ENCODE measurements at places on chromosomes 16 and 17.
A peak's percentile ranks its signal among the peaks of the same experiment; 100 is the strongest.

- DNase-seq: no peak
These were observed 162.0 kb upstream of the ZKSCAN2 start for GRCh38 chr16:25419681-25420080.

- no peak for DNase-seq
These were observed 169.9 kb downstream of the CYB561 start for GRCh38 chr17:63275971-63276745.

GRCh38 chr16:11001611-11002010 is 57.2 kb downstream of the CLEC16A start:
- no peak for DNase-seq

- no peak for DNase-seq
These were observed 24.1 kb downstream of the NOD2 start for GRCh38 chr16:50717494-50717893.

GRCh38 chr17:72950242-72950931 is 142.1 kb downstream of the SLC39A11 start:
- DNase-seq: no peak

DNA sequence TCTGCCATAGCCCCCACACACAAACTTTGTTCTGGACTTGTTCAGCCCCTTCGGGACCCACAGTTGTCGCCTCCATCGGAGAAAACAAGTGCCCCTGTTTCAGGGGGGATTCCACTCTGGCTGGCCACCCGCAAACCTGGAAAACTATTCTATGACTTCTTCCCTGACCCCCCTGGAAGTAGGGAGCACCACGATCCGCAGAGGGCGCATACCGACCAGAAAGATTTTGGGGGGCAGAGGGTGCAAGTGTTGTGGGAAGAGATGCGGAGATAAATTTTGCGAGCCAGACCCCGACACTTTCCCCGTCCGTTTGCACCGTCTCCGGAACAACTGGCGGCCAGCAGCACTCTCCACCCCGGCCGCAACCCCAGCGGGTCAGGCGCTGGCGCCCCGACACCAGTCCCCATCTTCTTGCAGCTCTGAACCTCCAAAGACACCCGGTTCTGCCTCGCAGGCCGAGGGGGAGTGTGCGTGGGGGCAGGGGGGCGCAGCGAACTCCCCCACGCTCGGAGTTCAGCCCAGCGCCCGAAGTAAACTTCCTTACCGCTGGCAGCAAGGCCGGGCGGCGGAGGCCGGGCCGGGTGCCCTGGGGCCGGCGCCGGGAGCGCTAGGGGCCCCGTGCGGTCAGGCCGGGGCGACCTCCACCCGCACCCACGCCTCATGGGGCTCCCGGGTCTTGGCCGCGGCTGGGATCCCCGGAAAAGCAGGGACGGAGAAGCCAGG is 744 bp downstream of the SALL1 start:
- no peak for DNase-seq

DNA sequence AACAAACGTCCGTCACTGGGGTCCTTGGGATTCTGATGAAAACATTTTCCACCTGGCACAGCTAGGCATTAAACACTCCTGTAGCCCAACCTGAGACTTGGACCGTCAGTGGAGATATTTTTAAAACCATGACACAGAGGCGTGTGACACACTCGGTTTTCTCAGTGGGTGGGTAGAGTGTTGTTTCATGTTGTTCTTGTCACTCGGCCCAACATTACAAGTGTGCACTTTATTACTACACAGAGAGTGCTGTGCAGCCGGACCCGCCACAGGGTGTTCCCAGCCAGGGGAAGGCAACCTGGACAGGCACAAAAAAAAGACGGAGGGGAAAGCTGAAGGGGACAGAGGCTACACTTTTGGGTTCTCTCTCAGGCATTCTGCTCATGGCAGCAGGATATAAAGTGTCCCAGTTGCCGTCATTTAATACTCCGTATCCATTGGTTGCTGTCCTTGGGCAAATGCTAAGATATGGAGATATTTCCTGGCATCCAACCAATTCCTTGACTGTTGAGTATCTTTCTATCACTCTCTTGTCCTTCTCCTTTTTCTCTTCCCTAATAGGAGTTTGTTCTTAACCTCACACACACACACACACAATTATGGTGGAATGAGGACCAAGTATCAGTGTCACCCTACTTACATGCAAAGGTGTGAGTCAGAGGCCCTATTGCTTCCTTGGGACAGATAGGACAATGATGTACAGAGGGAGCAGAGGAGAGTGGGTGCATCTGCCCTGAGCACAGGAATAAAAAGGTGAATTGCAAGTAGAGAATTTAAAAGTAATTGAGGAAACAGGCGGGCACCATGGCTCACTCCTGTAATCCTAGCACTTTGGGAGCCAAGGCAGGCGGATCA is 154.1 kb upstream of the SOX9 start:
- DNase-seq: no peak

- DNase-seq: no peak
These were observed 516.4 kb downstream of the GRIN2A start for GRCh38 chr16:9665851-9666271.

DNA sequence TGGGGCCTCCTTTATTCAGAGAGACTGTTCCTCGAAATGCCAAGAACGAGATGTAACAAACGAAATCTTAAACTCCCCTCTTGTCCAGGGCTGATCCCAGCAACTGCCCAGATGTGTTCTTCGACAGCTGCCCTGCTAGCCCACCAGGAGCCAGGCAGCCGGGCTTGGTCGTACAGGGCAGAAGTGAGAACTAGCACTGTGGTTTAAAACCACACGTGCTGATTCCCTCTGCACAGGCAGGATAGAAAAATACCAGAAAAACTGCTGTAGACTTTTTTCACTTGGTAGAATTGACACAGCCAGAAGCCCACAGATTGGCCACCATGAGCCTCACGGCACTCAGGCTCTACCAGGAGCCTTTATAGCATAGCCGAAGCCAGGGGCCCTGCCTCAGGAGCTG is 33.1 kb downstream of the PLD6 start:
- no peak for DNase-seq

GRCh38 chr17:57281887-57282286 is 25.6 kb downstream of the MSI2 start:
- no peak for DNase-seq

GRCh38 chr16:84153660-84154214 is 8.6 kb downstream of the DNAAF1 start:
- DNase-seq: no peak

DNA sequence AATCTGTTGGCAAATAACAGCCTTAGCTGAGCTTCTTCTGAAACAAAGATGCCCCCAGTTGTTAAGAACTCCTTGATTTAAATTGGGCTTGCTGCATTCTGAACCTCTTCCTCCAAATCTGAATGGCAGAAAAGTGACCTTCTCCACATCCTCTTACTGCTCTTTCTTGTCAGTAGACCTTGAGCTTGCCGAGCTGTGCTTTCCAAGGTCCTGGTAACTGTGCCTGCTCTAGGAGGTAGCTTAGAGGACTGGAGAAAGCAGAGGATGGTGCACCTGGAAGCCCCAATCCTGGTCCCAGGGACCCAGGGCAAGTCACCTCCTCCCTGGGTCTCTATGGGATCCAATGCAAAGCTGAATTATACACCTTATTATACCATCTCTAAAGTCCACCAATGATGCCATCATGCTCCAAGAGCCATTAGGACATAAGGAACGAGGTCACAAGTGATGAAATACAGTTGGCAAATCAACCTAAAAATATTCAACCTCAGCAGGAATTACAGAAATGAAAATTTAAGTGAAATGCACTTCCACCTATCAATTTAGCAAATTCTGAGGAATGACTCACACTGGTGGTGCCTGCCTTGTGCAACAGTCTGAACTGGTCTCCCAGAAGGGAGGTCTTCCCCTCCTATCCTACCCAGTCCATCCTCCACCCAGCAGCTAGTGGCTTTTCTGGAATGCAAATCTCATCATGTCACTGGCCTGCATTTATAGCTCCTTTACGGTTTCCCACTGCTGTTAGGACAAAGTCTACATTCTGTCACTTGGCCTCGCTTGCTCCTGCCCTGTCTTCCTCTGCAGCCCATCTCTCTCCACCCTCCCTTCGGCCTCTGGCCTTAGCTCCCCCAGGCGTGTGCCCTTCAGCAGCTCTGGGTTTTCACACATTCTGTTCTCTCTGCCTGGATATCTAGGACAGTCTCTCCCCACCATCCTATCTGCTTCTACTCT is 36.6 kb downstream of the TOM1L2 start:
- no peak for DNase-seq

DNA sequence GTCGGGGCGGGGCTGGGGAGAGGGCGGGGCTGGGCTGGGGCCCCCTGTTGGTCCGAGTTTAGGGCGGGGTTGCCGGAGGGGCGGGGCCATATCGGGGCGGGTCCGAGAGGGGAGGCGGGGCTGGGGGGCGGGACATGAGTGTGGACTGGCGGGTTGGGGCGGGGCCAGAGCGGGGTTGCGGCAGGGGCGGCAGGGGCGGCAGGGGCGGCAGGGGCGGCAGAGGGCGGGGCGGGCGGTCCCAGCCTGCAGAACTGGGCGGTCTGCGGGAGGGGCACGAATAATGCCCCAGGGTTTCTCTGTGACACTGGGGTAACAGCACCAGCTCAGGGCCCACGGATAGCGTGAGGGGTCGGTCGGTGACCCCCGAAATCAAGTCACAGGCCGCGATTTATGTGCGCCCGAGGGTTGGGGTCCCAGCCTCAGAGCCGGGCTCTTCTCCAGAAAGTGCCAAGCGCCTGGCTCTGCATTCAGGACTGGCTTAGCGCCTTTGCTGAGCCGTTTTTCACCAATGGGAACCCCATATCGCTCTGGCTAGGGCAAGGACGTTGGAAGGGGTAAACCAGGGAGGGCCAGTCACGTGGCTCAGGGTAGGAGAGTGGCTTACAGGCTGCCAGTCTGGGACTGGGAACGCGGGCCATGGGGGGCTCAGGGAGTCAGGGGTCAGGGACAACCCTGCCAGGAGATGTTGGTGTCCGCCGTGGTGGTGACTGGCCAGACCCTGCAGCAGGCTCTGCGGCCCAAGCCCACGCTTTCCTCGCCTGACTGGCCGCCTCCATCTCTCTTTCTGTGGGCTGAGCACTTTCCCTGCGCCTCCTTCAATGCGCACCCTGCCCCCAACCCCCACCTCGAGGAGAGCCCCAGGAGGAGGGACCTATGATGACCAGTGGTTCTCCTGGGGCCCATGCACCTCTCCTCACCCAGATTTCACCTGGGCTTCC is 1.2 kb upstream of the METTL26 start:
- DNase-seq: peak; percentile 80

- DNase-seq: no peak
These were observed 6.0 kb upstream of the KCNH6 start for GRCh38 chr17:63516910-63517824.

DNA sequence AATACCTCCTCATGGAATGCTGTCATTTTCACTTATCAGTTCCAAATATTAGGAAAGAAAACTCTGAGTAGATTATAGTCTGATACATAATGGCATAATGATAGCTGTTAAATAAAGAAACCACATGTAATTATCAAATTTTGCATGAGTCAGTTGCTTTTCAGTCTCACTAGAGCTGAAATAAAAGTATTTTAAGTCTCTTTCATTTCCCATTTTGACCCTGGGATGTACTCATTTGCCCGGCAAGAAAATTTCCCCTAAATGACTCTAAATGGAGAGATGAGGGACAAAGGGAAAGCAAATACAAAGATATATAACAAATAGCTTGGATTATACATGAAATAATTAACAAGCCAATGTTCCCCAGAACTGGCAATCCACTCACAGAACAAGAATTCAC is 47.9 kb upstream of the CPHXL start:
- DNase-seq: no peak

DNA sequence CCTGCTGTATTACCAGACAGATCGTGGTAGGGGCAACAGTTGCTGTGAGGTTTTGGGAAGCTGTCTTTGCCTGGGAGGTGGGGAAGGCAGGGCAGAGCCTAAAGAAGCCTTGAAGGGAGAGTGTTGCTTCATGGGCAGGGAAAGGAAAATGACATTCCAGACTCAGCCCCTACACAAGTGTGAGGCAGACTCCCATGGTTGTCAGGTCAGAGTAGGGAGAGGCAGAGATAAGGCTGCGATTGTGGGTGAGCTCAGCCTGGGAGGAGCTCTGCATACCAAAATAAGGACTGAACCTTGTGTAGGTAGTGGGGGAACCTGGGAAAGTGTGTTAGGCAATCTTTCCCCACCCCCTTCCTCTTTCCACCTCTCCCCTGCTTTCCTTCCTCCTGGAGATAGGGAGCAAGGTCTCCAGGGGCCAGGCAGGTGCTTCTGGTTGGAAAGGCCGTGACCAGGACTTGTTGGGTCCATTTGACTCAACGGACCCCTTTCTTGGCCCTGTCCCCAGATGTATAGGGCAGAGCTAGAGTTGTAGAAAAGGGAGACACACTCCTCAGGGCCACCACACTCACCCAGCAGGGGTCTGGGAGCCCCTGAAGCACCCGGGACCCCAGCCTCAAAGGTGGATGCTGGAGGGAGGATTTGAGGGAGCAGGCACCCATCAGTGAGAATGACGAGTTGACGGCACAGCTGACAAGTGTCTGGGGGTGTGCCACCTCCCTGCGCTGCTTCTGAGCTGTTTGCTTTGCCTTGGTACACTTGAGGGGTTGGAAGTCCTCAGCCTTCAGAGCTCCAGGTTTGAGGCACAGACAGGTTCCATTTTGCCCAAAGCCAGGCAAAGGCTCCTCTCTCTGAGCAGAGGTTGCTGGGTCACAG is 18.5 kb upstream of the TOB1 start:
- no peak for DNase-seq

DNA sequence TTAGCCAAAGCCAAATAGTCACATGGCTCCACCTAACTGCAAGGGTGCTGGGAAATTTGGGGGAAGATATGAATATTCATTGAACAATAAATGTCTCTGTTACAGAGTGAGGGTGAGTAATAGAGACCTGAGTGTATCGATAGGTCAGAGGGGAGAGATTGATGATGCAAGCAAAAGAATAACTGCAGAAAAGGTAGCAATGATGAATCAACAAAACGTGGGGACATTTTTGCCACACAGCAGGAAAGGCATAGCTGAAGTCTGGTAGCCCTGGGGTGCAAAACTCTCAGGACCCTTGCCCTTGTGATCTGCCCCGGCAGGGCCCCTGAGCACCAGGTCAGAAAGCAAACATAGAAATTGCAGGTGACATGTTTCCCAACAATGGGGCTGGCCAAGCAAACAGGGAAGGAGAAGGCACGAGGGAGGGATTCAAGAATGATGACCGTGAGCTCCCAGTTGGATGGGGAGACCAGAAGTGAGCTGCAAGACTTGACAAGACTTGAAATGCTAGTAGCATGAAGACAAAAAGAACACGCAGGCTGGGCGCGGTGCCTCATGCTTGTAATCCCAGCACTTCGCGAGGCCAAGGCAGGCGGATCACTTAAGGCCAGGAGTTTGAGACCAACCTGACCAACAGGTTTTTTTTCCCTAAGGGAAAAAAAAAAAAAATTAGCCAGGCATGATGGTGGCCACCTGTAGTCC is 12.7 kb upstream of the HERPUD1 start:
- no peak for DNase-seq

GRCh38 chr17:2863204-2863603 is 67.0 kb downstream of the RAP1GAP2 start:
- no peak for DNase-seq
